Neuronal stem cell (in vitro differentiated cells): ENCODE measurements at places on chromosomes 12 and 14.

- DNase-seq = no peak
Observed at GRCh38 chr14:59013672-59014298, 174.7 kb upstream of the DAAM1 start.

DNA sequence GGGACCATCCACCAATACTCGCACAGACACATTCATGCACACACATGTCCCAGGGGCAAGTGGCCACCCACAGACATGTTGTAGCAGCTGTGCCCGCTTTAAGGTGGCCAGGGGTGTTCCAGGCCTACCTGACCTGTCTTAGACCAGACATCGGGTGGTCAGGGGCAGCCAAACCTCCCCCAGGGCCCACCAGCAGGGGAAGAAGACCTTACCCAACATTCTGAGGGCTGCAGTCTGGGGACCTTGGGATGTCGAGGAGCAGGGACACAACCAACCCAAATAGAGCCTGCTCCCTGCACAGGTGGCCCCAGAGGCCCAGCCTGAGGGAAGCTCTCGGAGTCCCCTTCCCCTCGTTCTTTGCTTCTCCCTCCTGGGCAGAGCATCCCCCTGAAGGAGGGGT, 1.7 kb upstream of the TMEM119 start:
- DNase-seq = no peak

- no peak for DNase-seq
Observed at GRCh38 chr14:103288076-103288766, 45.8 kb upstream of the EIF5 start.

DNA sequence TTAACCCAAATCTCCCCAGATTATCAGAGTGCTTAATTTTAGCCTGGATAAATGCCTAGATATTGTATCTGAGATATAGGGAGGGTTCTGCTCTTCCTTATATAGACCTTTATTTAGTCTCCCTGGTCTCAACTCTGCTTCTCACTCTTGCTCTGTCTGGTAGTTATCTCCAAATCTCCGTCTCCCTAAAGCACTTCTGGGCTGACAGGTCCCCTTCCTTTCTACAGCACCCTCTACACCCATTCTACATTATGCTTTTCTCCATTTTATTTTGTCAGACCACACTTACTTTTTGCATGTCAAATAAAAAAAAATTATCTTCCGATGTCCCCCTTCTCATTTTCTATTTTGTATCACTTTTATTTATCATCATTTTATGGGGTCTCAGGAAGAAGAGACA, 2.0 kb upstream of the ERC1 start:
- DNase-seq = no peak

- DNase-seq = no peak
Observed at GRCh38 chr12:79053394-79053793, 188.8 kb downstream of the SYT1 start.

- DNase-seq = no peak
Observed at GRCh38 chr14:33110737-33111443, 172.2 kb downstream of the NPAS3 start.

DNA sequence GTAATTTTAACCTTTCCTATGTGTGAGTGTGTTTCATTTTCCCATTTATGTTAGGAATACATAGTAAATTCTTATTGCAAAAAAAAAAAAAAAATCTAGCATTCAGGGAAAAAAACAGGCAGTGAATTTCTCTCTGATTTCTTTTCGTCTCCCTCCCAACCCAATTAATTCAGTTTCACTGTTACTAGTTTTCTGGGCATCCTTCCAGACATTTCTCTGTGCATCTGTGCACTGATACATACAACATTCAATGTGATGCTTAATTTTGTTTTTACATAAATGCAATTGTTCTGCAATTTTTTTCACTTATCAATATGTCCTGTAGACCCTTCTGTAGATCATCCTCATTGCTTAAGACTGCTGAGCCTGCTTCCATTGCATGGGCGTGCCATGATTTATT, 694.3 kb upstream of the TBX3 start:
- no peak for DNase-seq
